ENCODE measurements at places on chromosomes 4 and X. TPM values are rescaled to one million over a fixed set of nuclear protein-coding genes. Genes with fewer than 3 reads are reported as not detected.

Gene GAGE1
- total RNA-seq, result not detected

Gene PABPC4L
- 1.7 TPM for total RNA-seq

Gene MORC4
- 11.1 TPM for total RNA-seq

Gene CRMP1
- 1.7 TPM for total RNA-seq

Gene PDCL2
- not detected for total RNA-seq

Gene ZNF157
- 0.42 TPM for total RNA-seq

GRCh38 chrX:21374994-21375707, 933 bp downstream of the CNKSR2 start:
- DNase-seq, result no peak
- no peaks in the 10 kb centered on the region for H3K36me3 ChIP-seq
- H3K4me1 ChIP-seq, result peaks cover 14% of the 10 kb centered on the region
- peak overlapping the region; percentile 79 for H3K27ac ChIP-seq
- no peaks in the 10 kb centered on the region for H3K27me3 ChIP-seq

DNA sequence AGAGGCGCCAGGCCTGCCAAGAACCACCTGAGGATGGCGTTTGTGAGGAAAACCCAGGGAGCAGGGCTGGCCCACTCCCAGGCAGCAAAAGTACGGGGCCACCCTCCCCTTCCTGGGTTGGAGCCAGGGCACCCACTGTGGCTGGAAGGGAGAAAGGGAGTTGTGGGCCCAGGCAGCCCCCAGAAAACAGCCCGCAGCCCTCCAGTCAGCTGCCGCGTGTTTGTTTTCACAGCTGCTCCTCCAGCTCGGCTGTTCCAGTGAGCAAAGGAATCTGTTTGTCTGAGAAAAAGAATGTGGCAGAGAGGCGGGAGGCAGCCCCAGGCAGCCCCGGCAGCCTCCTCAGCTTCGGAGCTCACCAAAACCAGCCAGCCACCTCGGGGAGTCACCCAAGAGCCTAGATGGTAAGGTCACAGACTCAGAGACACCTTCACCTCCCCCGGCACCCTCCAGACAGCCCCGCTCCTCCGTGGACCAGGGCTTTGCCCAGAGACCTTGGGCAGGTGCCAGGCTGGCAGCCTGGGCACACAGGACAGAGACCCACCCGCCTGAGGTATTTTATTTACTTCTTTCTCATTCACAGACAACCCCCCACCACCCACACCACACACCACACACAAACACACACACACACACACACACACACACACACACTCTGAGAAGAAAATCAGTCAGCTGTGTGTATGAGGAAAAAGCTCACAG, 338.1 kb downstream of the BCOR start:
- H3K27ac ChIP-seq, result peak overlapping the region; percentile 69
- peaks cover 26% of the 10 kb centered on the region for H3K4me1 ChIP-seq
- H3K4me3 ChIP-seq, result peak overlapping the region; percentile 30
- DNase-seq, result no peak
- no peaks in the 10 kb centered on the region for H3K36me3 ChIP-seq

- DNase-seq, result no peak
- no peaks in the 10 kb centered on the region for H3K4me1 ChIP-seq
Measured at GRCh38 chr4:155071962-155072361, 136.5 kb upstream of the NPY2R start.

DNA sequence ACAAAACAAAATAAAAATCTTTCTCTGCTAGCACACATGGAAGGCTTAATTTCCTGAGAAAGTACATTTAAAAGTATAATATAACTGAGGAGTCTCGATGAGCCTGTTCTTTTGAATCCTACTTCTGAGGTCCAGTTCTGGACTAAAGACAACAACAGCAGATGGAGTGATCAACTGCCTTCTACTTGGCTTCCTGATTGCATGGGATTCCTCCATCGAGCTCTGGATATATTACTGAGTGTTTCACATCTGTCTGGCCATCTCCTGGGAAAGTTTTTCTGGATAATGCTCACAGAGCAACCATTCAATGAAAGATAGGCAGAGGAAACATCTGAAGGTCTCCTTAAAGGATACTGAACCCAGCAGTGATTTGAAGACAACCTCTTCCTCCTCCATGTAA, 42.6 kb downstream of the KDR start:
- no peaks in the 10 kb centered on the region for H3K27me3 ChIP-seq
- H3K4me3 ChIP-seq, result no peak overlapping the region
- H3K27ac ChIP-seq, result no peak overlapping the region
- peaks cover 5% of the 10 kb centered on the region for H3K36me3 ChIP-seq
- peaks cover 14% of the 10 kb centered on the region for H3K4me1 ChIP-seq
- peak; percentile 10 for DNase-seq

GRCh38 chrX:131365766-131366165, 76.7 kb upstream of the IGSF1 start:
- peaks cover 4% of the 10 kb centered on the region for H3K27me3 ChIP-seq
- no peak for DNase-seq
- no peak overlapping the region for H3K4me3 ChIP-seq
- no peak overlapping the region for H3K27ac ChIP-seq
- no peaks in the 10 kb centered on the region for H3K36me3 ChIP-seq

GRCh38 chrX:38060331-38060878, 54.1 kb downstream of the SYTL5 start:
- no peaks in the 10 kb centered on the region for H3K36me3 ChIP-seq
- no peak overlapping the region for H3K27ac ChIP-seq
- no peak overlapping the region for H3K4me3 ChIP-seq
- H3K4me1 ChIP-seq, result no peaks in the 10 kb centered on the region
- DNase-seq, result no peak
- no peaks in the 10 kb centered on the region for H3K27me3 ChIP-seq

DNA sequence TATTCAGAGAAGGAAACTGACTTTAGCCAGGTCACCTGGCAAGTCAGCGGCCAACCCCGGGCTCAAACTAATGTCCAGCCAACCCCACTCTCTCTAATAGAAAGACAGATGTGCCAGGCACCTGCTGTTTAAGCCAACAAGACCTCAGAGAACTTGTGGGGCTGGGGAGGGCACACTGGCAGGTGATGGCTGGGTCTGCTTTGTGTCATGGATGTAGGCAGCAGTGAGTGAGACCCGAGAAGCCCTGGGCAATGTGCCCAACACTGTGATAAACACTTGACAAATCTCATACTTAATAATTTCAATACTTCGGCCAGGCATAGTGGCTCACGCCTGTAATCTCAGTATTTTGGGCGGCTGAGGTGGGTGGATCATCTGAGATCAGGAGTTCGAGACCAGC, 9.0 kb upstream of the CD99L2 start:
- H3K27ac ChIP-seq, result no peak overlapping the region
- no peaks in the 10 kb centered on the region for H3K4me1 ChIP-seq
- H3K36me3 ChIP-seq, result no peaks in the 10 kb centered on the region

DNA sequence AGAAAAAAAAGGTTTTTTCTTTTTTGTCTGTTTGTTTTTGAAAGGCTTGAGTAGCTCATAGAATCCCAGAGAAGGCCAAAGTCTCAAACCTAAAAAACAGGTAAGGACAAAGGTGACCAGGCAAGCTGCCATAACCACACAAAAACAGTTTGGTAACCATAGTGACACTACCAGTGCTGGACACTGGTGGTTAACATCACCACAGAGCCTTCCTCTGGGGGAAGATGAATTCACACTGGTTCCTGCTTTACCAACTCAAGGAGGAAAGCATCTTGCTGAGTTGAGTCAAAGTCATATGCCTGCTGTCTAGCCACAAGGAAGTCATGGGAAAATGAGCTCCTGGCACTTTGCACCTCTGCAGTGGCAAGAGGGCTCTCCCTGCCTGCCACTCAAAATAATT, 32.5 kb downstream of the IDS start:
- peaks cover 6% of the 10 kb centered on the region for H3K4me1 ChIP-seq
- H3K27me3 ChIP-seq, result no peaks in the 10 kb centered on the region
- no peak overlapping the region for H3K27ac ChIP-seq
- DNase-seq, result no peak
- no peaks in the 10 kb centered on the region for H3K36me3 ChIP-seq

DNA sequence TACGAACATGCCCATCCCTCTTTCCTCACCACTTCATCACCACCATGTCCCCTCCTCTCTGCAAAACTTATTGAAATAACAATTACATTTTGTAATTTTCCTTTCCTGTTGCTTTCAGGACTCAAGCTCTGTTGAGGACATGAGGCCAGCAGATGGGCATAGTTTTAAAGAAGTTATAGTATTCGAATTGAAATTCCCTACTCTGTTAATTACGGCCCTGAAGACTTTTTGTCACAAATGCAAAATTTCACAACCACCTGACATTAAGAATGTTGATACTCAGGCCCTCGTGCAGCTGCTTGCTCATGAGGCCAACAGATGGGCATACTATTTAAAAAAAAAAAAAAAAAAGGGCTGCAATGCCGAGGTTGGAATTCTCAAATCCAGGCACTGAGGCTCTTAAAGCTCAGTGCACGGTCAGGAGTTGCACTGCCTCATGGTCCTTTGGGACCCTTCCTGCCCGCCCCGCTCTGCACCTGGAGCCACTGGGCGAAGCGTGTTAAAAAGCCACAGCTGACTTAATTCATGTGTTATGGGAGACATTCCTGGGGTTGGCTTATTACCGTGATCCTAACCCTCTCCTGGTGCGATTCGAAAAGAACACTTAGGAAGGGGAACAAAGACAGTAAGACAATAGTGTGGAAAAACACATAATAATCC, 34.2 kb upstream of the FAT1 start:
- H3K27ac ChIP-seq, result no peak overlapping the region
- H3K27me3 ChIP-seq, result no peaks in the 10 kb centered on the region
- no peaks in the 10 kb centered on the region for H3K4me1 ChIP-seq
- H3K36me3 ChIP-seq, result no peaks in the 10 kb centered on the region

DNA sequence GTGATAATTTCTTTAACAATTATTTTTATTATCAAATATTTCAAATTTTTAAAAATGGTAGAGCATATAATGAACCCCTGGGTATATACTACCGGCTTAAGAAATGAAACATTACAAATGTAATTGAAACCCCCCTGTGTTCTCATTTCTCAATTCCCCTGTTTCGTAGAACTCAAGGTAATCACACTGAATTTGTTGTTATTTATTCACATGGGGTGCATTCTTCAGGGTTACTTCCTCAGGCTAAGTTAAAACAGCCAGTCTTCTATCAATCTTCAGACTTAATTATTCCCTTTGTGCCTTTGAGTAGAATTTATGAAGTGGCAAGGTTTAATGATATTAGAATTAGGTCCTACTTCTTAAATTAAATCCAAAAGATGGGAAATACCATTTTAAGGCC, 128.2 kb downstream of the ANAPC10 start:
- H3K4me1 ChIP-seq, result no peaks in the 10 kb centered on the region
- no peak overlapping the region for H3K4me3 ChIP-seq
- no peak overlapping the region for H3K27ac ChIP-seq
- no peak for DNase-seq
- no peaks in the 10 kb centered on the region for H3K36me3 ChIP-seq

- DNase-seq, result no peak
- H3K27ac ChIP-seq, result no peak overlapping the region
- H3K36me3 ChIP-seq, result peaks cover 99% of the 10 kb centered on the region
- H3K4me3 ChIP-seq, result no peak overlapping the region
- H3K4me1 ChIP-seq, result no peaks in the 10 kb centered on the region
- H3K27me3 ChIP-seq, result no peaks in the 10 kb centered on the region
Measured at GRCh38 chr4:2699534-2699933, 56.6 kb downstream of the TNIP2 start.

DNA sequence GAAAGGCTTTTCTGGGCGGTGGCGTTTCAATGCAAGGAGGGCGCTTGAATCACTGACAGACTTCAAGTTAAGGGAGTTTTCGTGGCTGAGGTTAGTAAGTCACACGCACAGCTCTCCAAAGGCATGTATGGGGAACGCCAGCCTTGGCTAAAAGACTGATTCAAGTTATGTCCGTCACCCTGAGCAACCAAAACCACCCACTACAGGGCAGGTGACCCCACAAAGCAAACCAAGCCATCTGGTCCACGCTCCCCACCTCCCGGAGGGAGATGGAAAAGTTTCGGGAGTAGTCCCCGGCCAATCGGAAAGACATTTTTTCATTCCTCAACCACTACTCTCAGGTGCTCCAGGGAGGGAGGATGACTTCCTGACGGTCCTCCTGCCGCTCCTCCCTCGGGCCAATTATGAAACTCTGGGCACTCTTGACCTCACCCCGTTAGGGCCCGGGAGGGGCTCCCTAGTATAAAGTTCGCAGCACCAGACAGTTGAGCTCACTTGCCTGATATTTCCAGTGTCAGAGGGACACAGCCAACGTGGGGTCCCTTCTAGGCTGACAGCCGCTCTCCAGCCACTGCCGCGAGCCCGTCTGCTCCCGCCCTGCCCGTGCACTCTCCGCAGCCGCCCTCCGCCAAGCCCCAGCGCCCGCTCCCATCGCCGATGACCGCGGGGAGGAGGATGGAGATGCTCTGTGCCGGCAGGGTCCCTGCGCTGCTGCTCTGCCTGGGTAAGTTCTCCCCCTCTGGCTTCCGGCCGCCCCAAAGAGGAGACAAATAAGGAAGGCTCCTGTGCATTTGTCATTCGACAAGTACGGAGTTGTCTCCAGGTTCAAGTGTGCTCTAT, at the start of gene EREG:
EREG (plus strand) TSS at position 494 of the 840 bp plus-strand sequence; CDS start at position 658, 164 bp downstream.
- peak within 1 kb of the TSS; percentile 69 for H3K4me3 ChIP-seq
- DNase-seq, result no peak
- H3K27me3 ChIP-seq, result peaks cover 4% of the 10 kb centered on the region
- H3K36me3 ChIP-seq, result no peaks in the 10 kb centered on the region
